ENCODE measurements at places on chromosomes 7 and 10.

GRCh38 chr10:118746246-118746645, 8.5 kb downstream of the CACUL1 start:
- DNase-seq, result no peak

GRCh38 chr7:25619963-25620799, 391.9 kb upstream of the NPVF start:
- no peak for DNase-seq

- no peak for DNase-seq
Observed at GRCh38 chr10:75841266-75841665, 409.8 kb downstream of the LRMDA start.

DNA sequence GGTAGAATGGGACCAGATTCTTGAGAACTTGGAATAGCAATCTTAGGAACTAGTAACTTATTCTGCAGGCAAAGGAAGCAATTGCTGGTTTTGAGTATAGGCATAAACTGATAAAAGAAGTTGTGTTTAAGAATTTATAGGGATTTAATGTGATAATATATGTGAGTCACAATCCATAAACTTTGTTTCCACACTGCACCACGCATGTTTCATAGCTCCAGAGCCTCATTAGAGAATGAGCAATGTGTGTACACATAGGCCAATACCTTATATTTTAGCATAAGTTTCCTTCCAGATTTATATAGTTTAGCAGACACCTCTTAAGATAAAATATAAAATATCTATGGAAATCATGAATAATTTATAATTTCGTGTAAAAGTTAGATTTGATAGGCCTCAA, 175.5 kb upstream of the SEMA3A start:
- DNase-seq, result no peak

- DNase-seq, result no peak
Observed at GRCh38 chr10:111267673-111268072, 190.8 kb downstream of the ADRA2A start.

DNA sequence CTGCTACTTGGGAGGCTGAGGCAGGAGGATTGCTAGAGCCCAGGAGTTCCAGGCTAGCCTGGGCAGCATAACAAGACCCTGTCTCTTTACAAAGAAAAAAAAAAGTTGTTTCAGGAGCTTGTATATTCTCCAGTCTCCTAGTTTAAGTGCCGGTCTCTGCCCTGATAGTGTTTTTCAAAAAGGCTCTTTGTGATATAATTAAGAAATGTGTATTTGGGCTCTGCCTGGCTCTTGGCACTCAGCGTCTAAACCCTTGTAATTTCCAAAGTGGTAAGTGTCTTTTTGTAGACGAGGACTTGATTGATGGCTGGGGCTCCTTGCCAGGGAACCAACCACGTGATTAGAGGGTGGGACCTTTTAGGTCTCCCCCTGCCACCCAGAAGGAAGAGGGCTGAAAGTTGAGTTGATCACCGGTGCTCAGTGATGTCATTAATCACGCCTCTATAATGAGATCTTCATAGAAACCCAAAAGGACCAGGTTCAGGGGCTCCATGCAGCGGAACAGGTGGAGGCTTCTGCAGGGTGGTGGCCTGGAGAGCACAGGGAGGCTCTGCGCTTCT, 4.4 kb downstream of the EIF3B start:
- DNase-seq, result no peak
